ENCODE measurements at places on chromosomes 7 and 10. TPM values are rescaled to one million over a fixed set of nuclear protein-coding genes. Genes with fewer than 3 reads are reported as not detected.
A peak's percentile ranks its signal among the peaks of the same experiment; 100 is the strongest.

- DNase-seq = peak; percentile 58
Measured at GRCh38 chr7:118184565-118184940, 589 bp downstream of the LSM8 start.

DNA sequence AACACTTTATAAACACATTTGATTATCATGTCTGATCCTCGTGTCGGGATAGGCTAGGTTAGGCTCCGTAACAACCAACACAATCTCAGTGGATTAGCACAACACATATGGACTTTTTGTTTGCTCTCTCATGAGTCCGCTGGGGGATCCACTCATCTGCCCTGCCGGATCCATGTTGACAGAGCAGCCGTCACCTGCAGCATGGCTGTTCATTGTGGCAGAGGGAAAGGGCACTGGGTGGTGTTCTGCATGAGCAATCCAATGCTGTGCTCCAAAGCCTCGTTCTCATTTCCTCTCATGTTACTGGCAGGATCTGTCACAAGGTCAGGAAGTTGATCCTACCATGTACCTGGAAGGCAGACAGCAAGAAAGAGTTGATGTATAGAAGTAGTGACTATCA lies 62.5 kb upstream of the RAPGEF5 start:
- no peak for DNase-seq

PLAC9 gene
- 53.1 TPM for total RNA-seq

DNA sequence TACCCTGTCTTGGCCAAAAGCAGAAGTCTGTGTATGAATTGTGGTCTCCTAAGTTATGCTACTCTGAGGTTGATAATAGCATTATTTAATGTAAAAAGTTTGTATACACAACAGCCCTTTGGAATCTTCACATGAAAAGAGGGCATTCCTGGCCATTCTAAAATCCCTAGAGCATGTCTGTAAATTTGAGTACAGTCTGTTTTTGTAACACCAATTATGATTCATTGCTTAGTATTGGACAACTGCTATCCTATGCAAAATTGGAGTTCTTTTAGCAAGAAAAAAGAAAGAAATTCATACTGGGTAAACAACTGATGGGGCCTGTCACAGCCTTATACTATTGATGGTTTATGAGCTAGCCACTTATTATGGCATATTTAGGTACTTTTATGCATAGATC lies 10.2 kb downstream of the CUTC start:
- DNase-seq = no peak

PNLIP gene
- not detected for total RNA-seq

TMEM229A gene
- 0.34 TPM for total RNA-seq

DNA sequence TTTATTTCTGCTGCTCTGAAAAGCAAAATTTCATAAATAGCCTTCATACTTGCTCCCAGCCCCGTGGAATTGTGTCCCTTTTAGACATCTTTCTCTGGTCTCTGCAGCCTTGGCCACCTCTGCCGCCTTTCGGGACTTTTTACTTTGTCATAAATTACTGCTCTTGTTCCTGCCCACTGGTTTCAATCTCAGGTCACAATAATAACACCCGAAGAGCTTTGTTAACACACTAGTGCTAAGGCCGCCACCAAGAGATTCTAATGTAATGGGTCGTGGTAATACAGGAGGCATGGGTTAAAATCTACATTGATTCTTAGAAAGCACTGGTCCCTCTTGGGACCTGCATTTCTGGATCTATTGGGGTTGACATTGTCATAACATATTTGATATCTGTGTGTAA lies 276.0 kb upstream of the VWC2 start:
- no peak for DNase-seq

DNA sequence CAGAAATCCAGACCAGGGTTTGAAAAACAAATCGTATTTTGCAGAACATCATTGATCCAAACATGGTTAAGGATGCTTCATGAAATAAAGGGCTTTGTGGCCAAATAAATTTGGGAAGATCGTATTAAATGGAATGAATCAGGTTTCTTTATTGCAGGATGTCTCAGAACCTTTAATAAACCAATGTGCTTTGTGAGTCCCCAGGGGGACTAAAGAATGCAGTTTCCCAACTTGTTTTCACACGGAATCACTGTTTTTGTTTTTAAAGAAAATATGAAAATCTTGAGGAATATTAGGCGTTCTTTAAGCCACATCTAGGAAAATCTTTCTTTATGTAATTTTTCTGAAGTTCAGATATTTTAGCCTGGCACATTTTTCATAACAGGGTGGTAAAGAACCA lies 16.8 kb upstream of the CCDC172 start:
- DNase-seq = no peak

GRCh38 chr7:31091924-31092434 lies 39.9 kb downstream of the ADCYAP1R1 start:
- no peak for DNase-seq

DNA sequence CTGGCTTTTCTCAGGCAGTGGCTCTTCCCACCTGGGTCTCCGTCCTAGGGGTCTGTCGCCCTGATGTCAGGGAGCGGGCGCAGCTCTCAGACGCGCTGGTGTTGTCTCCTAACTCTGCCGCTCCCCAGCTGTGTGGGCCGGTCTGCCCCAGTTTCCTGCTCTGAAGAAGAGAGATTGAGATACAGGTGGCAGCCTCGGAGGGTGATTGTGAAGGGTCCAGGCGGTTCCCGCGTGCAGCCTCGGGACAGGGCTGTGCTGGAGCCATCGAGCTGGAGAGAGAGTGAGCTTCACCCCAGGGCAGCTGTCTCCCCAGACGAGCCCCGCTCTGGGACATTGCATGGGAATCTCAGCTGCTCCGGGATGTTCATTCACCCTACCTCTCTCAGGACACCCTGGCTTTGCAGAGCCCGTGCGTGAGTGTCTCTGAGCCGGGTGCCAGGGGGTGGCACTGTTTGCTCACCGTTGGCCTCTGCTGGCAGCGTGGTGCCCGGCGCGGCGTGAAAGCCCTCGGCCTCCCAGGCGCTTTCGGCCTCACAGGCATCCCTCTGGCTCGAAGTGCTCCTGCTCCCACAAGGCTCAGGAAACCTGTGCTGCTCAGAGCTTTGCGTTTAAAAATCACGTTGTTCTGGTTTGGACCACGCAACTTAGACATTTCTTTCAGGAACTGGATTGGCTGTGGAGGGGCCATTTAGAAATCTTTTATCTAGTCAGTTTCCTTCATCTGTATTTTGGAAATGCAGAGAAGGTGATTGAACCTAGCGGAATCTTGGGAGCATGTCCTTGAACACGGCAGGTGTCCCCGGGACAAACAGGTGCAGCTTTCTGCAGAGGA lies 33.8 kb upstream of the ZFAND2A start:
- peak; percentile 51 for DNase-seq

- no peak for DNase-seq
Measured at GRCh38 chr7:111356941-111357340, 205.4 kb downstream of the IMMP2L start.

TFEC gene
- 9.8 TPM for total RNA-seq

DNA sequence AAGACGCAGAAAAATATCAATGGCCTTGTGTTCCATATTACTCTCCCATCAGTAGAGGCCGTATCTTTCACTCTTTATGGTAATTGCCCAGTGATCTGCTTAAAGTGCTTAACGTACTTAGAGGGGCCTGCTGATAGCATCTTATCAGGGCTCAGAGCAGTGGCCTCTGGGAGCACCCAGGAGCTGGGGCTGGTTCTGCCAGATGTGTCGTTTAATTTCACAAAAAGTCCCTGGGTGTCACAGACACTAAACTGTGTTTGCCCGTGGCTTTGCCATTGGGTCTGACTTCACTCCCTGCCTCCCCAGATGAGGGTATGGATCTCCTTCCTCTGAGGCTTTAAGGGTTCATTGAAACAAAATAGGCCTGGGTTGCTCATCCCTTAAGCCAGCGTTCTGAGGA lies 435.3 kb downstream of the GATA3 start:
- DNase-seq = no peak

DNTT gene
- total RNA-seq = not detected

GRCh38 chr7:610141-610530 lies 90.5 kb upstream of the PDGFA start:
- DNase-seq = no peak

GRCh38 chr7:79964463-79964862 lies 170.2 kb upstream of the GNAI1 start:
- no peak for DNase-seq

- peak; percentile 91 for DNase-seq
Measured at GRCh38 chr10:27446091-27446918, 57.8 kb upstream of the RAB18 start.

DNA sequence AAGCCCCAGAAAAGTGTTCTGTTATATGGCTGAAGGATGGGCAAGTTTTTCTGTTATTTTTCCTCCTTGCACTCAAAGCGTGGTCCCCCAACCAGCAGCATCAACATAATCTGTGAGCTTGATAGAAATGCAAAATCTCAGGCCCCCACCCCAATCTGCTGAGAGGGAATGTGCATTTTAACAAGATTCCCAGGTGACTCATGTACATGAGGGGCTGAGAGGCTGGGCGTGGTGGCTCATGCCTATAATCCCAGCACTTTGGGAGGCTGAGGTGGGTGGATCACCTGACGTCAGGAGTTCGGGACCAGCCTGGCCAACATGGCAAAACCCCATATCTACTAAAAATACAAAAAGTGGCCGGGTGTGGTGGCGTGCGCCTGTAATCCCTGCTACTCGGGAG lies 326.8 kb upstream of the PODXL start:
- no peak for DNase-seq

MAP3K8 gene
- total RNA-seq = 51.7 TPM

GRCh38 chr7:129263168-129263567 lies 38.3 kb downstream of the AHCYL2 start:
- DNase-seq = no peak

DNA sequence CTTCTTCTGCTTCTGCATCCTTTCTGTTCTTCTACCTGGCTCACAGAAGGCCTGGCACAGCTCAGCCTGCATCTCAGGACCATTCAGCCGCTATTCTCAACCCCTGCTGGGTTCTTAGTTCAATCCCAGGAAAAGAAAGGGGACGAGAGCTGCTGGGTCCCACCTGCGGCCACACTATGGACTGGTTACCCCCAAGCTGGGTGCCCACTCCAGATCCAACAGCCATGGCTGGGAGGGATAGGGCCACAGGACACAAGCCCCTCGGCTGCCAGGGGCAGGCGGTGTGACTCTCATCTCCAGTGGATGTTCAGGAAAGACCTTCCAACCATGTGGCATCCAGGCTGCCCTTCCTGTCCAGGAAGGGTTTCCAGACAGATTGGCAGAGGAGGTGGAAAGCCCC lies 97.6 kb upstream of the NMT2 start:
- DNase-seq = no peak

DNA sequence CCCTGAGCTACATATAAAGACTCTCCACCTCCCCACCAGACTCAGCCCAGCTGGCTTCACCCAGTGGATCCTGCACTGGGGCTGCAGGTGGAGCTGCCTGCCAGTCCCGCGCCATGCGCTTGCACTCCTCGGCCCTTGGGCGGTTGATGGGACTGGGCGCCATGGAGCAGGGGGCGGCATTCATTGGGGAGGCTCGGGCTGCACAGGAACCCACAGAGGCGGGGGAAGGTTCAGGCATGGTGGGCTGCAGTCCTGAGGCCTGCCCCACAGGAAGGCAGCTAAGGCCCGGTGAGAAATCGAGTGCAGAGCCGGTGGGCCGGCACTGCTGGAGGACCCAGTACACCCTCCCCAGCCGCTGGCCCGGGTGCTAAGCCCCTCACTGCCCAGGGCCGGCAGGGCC lies 157.2 kb upstream of the GNAI1 start:
- DNase-seq = no peak

- DNase-seq = no peak
Measured at GRCh38 chr7:80731281-80731680, 92.8 kb downstream of the CD36 start.

PAOX gene
- total RNA-seq = 6.9 TPM

SYT15B gene
- 39.0 TPM for total RNA-seq

- DNase-seq = peak; percentile 59
Measured at GRCh38 chr10:102627736-102628293, 16.5 kb upstream of the TRIM8 start.

GRCh38 chr10:18279173-18279572 lies 138.9 kb downstream of the CACNB2 start:
- no peak for DNase-seq

LIPF gene
- total RNA-seq = not detected

UFSP1 gene
- 1.5 TPM for total RNA-seq

- no peak for DNase-seq
Measured at GRCh38 chr10:14587540-14588083, 187.1 kb downstream of the FAM107B start.

- DNase-seq = no peak
Measured at GRCh38 chr10:69230128-69230527, 10.0 kb downstream of the HKDC1 start.

GRCh38 chr10:20185116-20185515 lies 368.9 kb downstream of the PLXDC2 start:
- DNase-seq = no peak

WAC gene
- 227 TPM for total RNA-seq

- no peak for DNase-seq
Measured at GRCh38 chr7:32574626-32575025, 79.3 kb downstream of the AVL9 start.

DNA sequence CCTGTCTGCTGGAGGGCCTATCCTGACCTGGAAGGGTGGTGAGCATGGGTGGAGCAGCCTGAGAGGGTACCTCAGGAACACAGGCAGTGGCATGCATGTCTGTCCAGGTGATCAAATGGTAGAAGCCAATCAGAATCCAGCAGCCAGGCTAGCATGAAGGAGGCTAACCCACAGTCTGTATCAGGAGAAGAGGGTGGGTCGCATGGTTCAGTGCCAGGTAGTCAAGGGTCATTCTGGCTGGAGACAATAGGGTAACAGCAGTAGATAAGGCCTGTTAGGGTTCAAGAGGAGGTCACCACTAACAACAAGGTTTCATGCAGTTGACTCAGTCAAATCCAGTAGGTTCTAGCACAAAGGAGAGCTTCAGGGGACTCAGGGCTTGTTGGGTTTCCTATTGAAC lies 10.4 kb downstream of the ALDH18A1 start:
- no peak for DNase-seq

- no peak for DNase-seq
Measured at GRCh38 chr10:35824704-35825103, 182.6 kb upstream of the FZD8 start.

- no peak for DNase-seq
Measured at GRCh38 chr7:117036053-117036669, 82.9 kb downstream of the ST7 start.

- no peak for DNase-seq
Measured at GRCh38 chr10:133185916-133186315, 25.9 kb downstream of the KNDC1 start.

NPSR1 gene
- not detected for total RNA-seq

DNA sequence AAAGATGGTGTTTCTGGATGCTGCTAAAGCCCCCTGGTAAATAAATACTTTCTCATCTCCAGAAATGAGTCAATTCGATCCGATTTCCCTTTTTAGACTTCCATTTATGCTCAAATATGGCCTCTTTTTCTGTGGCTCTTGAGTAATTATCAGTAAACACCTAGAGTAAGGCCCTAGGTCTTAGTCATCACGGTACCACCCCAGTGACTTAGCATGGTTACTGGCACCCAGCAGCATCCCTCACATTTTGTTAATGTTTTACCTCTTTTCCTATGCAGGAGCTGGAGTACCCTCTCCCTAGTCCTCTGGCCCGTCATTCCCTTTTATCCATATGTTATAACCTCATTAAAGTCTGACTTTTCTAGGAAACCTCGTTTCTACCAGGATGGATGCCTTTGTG lies 19.5 kb downstream of the CHN2 start:
- no peak for DNase-seq

All from lung (tissue), 17 donors.